ENCODE measurements at places on chromosomes 6 and 20. TPM values are rescaled to one million over a fixed set of nuclear protein-coding genes. Genes with fewer than 3 reads are reported as not detected.

- DNase-seq, result no peak
These were observed 776 bp downstream of the PPIL1 start for GRCh38 chr6:36873612-36874442.

PTGIS gene
- total RNA-seq, result 0.24 TPM

SLC22A23 gene
- total RNA-seq, result 0.72 TPM

GDAP1L1 gene
- total RNA-seq, result not detected

NDRG3 gene
- 46.2 TPM for total RNA-seq

DNA sequence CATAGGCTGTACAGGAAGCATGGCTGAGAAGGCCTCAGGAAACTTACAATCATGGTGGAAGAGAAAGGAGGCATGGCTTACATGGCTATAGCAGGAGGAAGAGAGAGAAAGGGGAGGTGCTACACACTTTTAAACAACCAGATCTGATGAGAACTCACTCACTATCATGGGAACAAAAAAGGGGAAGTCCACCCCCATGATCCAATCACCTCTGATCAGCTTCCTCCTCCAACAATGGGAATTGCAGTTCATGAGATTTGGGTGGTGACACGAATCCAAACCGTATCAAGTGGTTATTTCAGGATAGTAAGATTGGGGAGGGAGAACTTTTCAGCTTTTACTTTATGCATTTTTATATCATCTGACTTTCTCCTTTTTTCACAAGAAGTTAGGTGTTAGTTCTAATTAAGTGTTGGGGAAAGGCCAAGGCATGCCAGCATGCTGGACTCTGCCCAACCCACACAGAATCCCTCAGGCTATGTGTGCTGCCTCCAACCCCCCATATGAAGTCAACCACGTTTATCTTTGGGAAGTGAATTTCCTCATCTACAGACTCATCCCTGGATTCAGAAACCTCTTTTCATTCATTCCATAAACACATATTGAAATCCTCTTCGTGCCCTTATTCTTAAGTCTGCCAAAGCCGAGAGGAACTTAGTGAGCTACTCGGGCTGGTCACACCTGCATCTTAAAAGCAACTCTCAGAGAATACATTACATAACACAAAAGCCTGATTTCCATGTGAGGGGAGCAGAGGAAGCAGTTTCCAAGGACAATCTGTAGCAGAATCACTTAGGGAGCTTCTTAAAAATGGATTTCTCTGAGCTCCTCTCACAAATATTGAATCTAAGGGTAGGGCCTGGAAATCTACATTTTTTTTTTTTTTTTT is 16.7 kb upstream of the CLIC5 start:
- peak; percentile 28 for DNase-seq

DNA sequence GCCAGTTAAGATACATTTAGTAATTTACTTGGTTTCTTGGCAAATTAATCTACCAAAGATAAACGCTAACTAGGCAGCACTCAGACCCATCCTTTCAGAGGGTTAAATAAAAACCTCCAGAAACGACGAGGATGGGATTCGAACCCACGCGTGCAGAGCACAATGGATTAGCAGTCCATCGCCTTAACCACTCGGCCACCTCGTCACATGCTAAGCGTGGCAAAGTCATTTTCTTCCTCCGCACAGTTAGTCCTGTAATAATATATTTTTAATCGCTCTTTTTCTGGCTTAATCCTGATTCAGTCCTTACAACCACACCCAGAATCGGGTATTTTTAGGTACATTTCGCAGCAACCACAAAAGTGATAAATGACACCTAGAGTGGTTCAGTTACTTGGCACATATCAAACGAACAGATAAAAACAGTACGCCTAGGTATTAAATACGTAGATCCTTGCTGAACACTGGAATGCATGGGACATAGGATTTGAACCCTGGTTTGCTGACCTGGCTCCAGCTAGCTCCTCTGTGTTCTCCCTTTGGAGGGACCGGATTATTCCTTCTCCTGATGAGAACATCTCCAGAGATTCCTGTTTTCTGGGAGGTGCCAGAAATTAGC is 71.6 kb downstream of the GPX5 start:
- DNase-seq, result peak; percentile 58

SLC2A10 gene
- total RNA-seq, result 23.4 TPM

GRCh38 chr6:3566812-3567211 is 110.0 kb upstream of the SLC22A23 start:
- peak; percentile 64 for DNase-seq

GRCh38 chr6:116268589-116269293 is 11.0 kb downstream of the TSPYL1 start:
- DNase-seq, result peak; percentile 82

- DNase-seq, result no peak
These were observed 15.2 kb downstream of the STXBP5 start for GRCh38 chr6:147219463-147219862.

Data from RPMI7951 (cell line).